ENCODE measurements at places on chromosomes 7 and 10.

GRCh38 chr10:14787938-14788337 lies 13.2 kb upstream of the FAM107B start:
- DNase-seq: no peak

GRCh38 chr10:121566755-121567154 lies 31.5 kb downstream of the FGFR2 start:
- no peak for DNase-seq

DNA sequence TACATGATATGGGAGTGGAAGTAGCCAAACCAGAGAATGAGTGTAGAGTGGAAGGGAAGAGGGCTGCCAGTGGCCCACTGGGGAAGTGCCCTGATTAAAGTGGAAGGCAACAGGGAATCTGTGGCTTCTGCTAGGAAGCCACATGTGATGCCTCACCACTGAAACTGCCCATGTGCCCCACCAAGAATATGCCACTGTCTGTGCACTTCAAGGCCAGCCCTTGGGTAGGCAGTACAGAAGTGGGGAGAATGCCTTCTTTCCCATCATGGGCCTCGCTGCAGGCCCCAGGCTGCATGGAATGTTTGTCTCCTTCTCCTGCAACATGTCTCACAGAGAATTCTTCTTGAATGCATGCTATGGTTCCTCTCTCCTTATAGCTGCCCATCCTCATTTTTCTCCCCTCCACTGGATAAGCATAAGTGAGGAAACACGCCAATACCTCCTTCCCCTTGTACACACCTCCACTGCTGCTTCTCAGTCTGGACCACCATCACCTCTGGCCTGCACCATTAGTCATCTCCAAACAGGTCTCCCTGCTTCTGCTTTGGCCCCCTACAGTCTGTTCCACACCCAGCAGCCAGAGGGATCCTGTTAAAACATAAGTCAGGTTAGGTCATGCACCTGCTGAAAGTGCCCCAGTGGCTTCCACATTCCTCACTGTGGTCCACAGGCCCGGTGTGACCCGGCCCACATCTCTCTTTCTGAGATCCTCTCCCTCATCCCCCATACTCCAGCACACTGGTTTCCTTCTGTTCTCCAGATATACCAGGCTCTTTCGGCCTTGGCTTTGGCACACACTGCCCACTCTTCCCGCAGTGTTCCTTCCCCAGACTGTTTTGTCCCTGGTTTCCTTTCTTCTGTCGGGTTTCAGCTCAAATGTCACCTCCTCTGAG lies 37.1 kb downstream of the SNX10 start:
- no peak for DNase-seq

DNA sequence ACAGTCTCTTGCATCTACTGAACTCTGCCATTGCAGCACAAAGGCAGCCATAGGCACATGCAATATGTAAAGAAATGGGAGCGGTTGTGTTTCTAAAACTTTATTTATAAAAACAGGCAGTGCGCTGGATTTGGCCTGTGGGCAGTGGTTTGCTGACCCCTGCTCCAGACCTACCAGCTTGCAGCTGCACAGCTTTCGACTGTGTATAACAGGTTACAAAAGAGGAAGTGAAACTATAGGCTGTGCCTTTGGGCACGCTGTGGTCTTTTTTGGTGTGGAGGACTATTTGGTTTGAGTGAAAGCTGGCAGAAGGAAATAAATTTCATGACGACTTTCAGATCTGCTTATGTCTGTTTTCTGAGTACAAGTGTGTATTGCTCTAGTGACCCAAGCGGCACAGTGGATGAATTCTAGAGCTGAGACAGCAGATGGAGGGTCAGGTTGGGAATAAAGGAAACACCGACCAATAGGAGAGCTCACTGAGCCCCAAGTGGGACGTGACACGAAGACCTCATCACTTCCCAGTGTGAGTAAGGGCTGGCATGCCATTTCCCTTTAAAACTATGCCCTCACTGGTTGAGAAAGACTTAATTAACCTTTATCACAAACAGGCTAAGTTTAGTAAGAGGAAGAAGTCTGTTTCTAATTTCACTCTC lies 152.7 kb downstream of the ANK3 start:
- no peak for DNase-seq

DNA sequence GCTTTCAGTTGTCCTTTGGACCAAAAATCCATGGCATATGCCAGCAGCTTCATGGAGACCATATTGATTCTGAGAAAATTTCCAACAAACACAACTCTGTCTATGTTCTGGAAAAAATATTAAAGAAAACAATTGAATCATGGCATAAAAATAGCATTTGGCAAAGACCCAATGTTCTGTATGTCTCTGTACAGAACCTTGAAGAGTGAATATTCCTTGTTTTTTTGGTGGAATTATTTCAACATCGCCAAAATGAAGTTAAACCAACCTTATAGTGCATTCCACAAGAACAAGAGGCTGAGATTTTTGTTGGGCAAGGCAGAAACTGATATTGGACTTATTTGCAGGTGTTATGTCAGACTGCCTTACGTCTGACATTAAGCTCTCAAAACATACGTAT lies 53.3 kb upstream of the SLC16A12 start:
- no peak for DNase-seq

DNA sequence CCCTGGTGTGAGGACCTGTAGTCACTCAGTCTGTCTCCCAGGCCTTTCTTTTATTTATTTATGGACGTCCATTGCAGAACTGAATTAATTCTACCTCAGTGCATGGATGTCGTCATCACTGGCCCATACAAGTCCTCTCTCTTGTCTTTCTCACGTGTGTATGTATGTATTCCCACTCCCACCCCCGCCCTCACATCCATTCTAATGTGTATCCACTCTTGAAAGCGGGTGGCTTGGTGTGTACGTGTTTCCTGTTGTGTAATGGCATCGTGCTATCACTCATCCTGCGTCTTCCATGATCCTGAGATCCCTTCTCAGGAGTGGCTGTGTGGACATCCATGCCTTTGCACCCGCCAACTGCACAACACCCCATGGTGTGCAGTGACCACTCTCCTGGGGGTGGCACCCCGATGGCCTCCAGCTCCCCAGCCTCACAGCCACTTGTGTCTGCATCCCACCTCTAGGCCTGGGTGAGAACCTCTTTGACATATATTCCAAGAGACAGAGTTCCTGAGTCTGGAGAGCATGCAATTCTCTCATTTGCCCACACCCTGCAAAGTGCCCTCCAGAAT lies 3.0 kb upstream of the AOC1 start:
- no peak for DNase-seq
